GM18507 (cell line): ENCODE measurements at places on chromosomes 3 and 15.

GRCh38 chr15:32709295-32710033 is 8.3 kb upstream of the GREM1 start:
- DNase-seq, result no peak

- no peak for DNase-seq
Observed at GRCh38 chr15:60400944-60401343, 3.2 kb upstream of the ANXA2 start.

DNA sequence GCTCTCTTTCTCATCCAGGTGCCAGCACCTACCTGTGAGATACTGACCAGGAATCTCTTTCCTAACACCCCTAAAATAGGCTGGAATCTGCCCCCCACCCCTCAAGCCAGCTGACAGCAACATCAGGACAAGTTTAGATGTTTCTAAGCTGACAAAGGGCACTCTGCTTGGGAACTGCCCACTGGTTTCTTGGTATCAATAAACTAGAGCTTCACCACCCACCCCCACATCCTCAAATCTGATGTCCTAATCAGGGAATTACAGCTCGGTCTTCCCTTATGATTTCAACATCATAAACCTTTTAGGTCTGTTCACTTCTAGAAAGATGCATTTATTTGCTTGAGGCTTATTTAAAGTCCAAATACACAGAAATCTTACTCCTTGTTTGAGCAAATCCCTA is 34.7 kb downstream of the CEP19 start:
- DNase-seq, result no peak

DNA sequence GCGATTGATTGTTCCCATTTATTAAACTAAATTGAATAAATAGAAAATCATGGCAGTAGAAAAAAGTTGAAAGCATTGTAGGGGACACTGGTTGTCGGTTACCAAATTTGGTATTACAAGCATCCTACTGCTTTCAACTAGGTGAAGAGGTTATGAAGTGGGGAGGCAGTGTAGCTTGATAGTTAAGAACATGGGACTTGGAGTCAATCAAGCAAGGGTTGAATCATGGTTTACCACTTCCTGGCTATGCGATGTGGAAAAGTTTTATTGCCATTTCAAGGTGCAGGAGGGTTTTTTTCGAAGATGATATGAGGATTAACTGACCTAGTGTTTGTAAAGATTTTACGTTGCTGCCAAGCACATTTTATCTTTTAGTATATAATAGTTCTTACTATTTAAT is 318.2 kb upstream of the KCNH8 start:
- DNase-seq, result no peak

- DNase-seq, result no peak
Observed at GRCh38 chr15:58932710-58933280, 684 bp downstream of the SLTM start.

- no peak for DNase-seq
Observed at GRCh38 chr15:68379759-68380290, 52.1 kb downstream of the ITGA11 start.

GRCh38 chr15:86439614-86440013 is 359.9 kb downstream of the AGBL1 start:
- no peak for DNase-seq
